ENCODE measurements at places on chromosomes 4 and X. TPM values are rescaled to one million over a fixed set of nuclear protein-coding genes. Genes with fewer than 3 reads are reported as not detected.

Gene NWD2
- total RNA-seq = not detected

GRCh38 chr4:109067508-109068235 is 234.8 kb downstream of the COL25A1 start:
- DNase-seq = no peak
- H3K27me3 ChIP-seq = no peaks in the 10 kb centered on the region
- H3K27ac ChIP-seq = peak overlapping the region; percentile 15
- H3K4me1 ChIP-seq = peaks cover 13% of the 10 kb centered on the region

DNA sequence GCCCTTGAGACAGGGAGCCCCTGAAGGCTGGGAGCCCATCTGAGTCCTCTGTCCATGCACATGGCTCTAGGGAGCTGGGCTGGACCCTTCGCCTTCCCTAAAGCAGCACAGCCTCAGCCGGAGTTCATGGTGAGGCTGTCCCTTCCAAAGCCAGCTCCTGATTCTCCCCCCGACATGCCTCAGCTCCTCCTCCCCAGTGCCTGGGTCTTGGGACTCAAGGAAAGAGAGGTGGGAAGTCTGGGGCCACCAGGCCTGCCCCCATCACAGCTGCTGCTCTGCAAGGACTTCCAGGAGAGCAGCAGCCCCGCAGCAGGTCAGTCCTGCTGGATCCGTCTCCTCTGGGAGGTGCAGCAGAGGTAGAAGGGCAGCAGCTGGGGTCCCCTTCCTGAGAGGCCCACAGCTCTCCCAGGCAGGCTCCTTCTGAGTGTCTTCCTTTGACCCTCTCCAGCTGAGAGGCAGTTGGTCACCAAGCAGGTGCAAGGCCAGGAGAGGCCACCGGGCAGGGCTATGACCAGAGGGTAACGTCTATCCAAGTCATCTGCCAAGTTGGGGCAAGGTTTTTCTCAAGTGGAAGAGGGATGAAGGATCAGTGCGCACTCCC is 90.5 kb downstream of the ADRA2C start:
- H3K4me3 ChIP-seq = no peak overlapping the region
- H3K27me3 ChIP-seq = peaks cover 23% of the 10 kb centered on the region
- no peak overlapping the region for H3K27ac ChIP-seq
- H3K36me3 ChIP-seq = no peaks in the 10 kb centered on the region

DNA sequence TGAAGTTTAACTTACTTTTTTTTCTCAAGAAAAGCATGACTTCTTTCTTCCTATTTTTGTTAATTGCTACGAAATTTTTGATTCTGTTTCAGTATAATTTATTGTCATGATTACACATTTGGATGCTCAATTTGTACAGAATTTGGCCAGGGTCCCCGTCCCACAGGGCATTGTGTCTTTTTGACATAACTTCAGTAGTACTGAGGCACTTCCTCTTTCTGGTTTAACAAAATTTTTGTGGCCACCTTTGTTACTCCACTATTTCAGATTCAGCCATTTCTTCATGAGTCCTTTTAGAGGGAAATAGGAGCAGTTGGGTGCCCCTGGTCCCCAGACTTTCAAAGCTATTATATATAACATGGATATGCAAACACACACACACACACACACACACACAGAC is 1248.7 kb downstream of the PCDH7 start:
- H3K36me3 ChIP-seq = no peaks in the 10 kb centered on the region
- no peaks in the 10 kb centered on the region for H3K4me1 ChIP-seq
- DNase-seq = no peak
- no peaks in the 10 kb centered on the region for H3K27me3 ChIP-seq

DNA sequence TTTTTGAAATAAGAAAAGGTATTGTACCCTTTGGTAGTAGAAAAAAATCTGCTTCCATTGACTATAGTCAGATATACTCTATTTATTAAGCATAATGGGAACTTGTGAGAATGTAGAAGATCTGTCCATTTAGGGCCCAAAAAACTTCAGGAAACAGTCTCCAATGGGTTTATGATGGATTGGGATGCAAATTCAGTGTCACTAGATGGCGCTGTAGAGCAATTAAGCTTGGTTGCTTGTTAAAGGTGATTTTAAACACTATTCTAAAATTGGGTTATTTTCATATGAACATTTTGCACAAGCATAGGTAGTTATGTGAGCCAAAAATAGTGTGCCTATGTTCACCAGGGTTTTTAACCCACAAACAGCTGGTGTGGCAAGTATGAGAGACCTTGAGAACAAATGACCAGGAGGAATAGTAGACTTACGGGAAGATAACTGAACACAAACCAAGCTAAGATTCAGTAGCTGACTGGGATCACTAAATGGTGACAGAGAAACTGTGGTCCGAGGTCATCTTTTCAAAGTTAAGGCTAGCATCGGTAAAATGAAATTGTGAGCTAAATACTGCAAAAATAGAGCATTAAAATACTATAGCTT is 80.3 kb upstream of the LSM6 start:
- no peak overlapping the region for H3K4me3 ChIP-seq
- H3K36me3 ChIP-seq = no peaks in the 10 kb centered on the region
- H3K27me3 ChIP-seq = no peaks in the 10 kb centered on the region
- no peak overlapping the region for H3K27ac ChIP-seq
- H3K4me1 ChIP-seq = no peaks in the 10 kb centered on the region
- DNase-seq = no peak

DNA sequence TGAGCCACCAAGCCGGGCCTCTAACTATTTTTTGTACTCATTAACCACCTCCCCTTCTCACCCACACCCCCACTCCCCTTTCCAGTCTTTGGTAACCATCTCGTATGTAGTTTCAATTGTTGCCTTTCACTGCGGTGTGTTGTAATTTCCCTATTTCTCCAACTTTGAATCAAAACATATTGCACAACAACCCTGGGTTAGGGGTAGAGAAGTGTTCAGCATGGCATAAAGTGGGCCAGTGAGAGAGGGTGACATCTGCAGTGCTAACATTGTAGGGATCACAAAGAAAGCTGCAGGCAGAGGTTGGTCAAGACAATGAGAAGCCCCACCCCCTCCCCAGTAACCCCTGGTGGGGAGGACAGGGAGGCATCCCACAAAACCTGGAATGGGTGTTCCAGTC is 92.7 kb downstream of the SPATA18 start:
- DNase-seq = no peak
- no peaks in the 10 kb centered on the region for H3K4me1 ChIP-seq
- no peaks in the 10 kb centered on the region for H3K36me3 ChIP-seq
- H3K27ac ChIP-seq = no peak overlapping the region

DNA sequence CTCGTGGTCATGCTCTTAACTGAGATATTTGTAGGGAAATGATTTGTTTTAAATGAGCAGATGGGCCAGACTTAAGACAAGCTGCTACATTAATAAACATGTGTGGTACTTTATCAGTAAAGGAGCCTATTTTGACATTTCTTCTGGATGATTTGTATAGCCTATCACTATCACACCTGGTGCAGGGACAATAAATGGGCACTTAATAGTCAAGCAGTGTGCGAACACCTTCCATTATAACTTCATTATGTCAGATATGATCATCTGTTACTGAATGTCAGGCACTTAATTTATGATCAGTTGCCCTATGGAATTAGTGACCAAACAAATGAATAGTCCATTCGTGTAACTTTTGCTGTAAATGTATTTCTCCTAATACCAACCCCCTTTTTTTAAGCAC is 628.8 kb downstream of the ADGRL3 start:
- no peaks in the 10 kb centered on the region for H3K36me3 ChIP-seq
- no peak overlapping the region for H3K4me3 ChIP-seq
- H3K4me1 ChIP-seq = no peaks in the 10 kb centered on the region
- H3K27me3 ChIP-seq = no peaks in the 10 kb centered on the region

Gene PAGE2B
- not detected for total RNA-seq

GRCh38 chr4:149055624-149056023 is 613.4 kb upstream of the NR3C2 start:
- H3K4me1 ChIP-seq = no peaks in the 10 kb centered on the region
- H3K27me3 ChIP-seq = no peaks in the 10 kb centered on the region
- no peak overlapping the region for H3K27ac ChIP-seq
- no peak overlapping the region for H3K4me3 ChIP-seq
- DNase-seq = no peak
- H3K36me3 ChIP-seq = no peaks in the 10 kb centered on the region

DNA sequence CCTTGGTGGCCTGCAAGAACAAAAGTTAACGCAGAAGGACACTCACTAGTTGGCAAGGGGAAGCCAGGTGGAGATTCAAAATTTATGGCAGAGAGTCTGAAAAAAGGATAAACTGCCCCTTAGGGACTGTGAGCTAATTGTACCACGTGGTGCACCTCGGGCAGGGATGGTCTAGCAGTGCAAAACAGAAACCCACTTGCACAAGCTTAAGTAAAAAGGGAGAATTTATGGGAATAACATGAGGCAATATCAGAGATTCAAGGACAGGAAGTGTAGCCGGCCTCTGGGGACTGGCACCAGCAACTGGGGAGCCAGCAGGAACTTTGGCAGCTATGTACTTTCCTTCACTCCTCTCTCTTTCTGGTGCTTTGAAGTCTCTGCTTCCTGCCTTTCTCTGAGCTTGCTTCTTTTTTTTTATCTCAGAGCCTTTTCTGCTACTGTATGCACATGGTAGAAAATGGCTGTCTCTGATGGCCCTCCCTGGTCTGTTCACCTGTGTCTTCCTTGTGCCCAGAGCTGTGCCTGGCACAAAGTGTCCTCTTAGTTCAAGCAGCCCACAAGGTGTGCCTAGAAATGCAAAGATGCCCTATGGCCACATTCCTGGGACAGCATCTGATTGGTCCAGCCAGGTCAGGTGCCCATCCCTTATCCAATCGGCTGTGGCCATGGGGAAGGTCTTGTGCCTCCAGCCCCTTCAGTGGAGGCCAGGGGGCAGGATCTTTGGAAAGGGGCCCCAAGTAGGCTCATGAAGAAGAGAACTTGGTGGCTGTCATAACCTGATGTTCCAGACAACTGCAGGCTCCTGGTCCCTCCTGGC is 114.8 kb upstream of the ATP6AP2 start:
- H3K27ac ChIP-seq = no peak overlapping the region
- no peak overlapping the region for H3K4me3 ChIP-seq
- H3K36me3 ChIP-seq = no peaks in the 10 kb centered on the region
- no peaks in the 10 kb centered on the region for H3K4me1 ChIP-seq

GRCh38 chr4:26062215-26062614 is 148.2 kb downstream of the SMIM20 start:
- H3K4me3 ChIP-seq = no peak overlapping the region
- no peak for DNase-seq
- H3K27me3 ChIP-seq = no peaks in the 10 kb centered on the region
- H3K36me3 ChIP-seq = no peaks in the 10 kb centered on the region

GRCh38 chrX:150958177-150958576 is 25.0 kb upstream of the HMGB3 start:
- H3K4me3 ChIP-seq = no peak overlapping the region
- DNase-seq = no peak
- H3K4me1 ChIP-seq = no peaks in the 10 kb centered on the region
- H3K27me3 ChIP-seq = no peaks in the 10 kb centered on the region
- no peaks in the 10 kb centered on the region for H3K36me3 ChIP-seq

DNA sequence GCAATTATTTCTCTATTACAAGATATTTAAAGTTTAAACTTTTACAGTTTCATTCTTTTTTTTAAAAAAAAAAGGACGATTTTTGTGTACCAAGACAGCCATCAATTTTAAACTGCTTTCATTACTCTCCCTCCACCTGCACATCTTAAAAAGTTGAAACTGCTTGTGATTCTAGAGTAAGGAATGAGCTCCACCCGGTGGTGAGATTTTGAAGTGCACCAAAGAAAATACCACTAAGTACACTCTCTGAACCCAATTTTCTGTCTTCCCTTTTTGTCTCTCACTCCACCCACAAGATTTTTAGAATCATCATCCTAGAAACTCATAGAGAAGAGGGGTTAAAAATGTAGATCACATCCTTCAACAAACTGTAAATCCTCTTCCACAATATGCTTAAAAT is 91.3 kb upstream of the WDR44 start:
- H3K36me3 ChIP-seq = no peaks in the 10 kb centered on the region
- no peak overlapping the region for H3K27ac ChIP-seq
- H3K27me3 ChIP-seq = peaks cover 2% of the 10 kb centered on the region
- H3K4me3 ChIP-seq = no peak overlapping the region
- no peaks in the 10 kb centered on the region for H3K4me1 ChIP-seq

GRCh38 chr4:15375667-15376066 is 52.2 kb upstream of the C1QTNF7 start:
- H3K4me3 ChIP-seq = no peak overlapping the region
- DNase-seq = no peak
- H3K27me3 ChIP-seq = peaks cover 4% of the 10 kb centered on the region
- H3K4me1 ChIP-seq = no peaks in the 10 kb centered on the region
- H3K27ac ChIP-seq = no peak overlapping the region

Gene SPANXC
- not detected for total RNA-seq

Gene GYPA
- total RNA-seq = not detected

Gene KLHL4
- 1.2 TPM for total RNA-seq

Gene PHKA1
- 4.7 TPM for total RNA-seq

GRCh38 chrX:44155126-44155525 is 181.9 kb upstream of the NDP start:
- no peaks in the 10 kb centered on the region for H3K4me1 ChIP-seq
- DNase-seq = no peak
- no peak overlapping the region for H3K27ac ChIP-seq
- H3K27me3 ChIP-seq = no peaks in the 10 kb centered on the region
- H3K36me3 ChIP-seq = no peaks in the 10 kb centered on the region

- H3K4me1 ChIP-seq = peaks cover 10% of the 10 kb centered on the region
- H3K27ac ChIP-seq = no peak overlapping the region
- H3K4me3 ChIP-seq = no peak overlapping the region
- H3K27me3 ChIP-seq = no peaks in the 10 kb centered on the region
Observed at GRCh38 chr4:39480902-39481695, 22.2 kb downstream of the LIAS start.

DNA sequence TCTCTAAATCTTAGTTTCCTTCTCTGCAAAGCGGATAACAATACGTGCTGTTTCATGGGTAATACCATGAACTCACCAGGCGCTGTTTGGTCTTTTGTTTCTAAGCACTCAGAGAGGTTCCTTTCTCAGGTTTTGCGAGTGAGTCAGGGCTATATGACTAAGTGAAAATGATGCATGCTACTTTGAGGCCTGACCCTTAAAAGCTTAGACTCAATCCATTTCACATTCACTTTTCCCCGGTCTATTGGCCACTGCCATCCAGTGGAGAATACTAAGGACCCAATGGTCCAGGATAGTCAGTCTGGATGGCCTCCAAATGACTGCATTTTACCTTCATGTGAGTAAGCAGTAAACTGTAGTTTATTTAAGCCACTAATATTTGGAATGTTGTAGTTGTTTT is 400.8 kb upstream of the SLIT2 start:
- no peak overlapping the region for H3K4me3 ChIP-seq
- no peaks in the 10 kb centered on the region for H3K27me3 ChIP-seq
- peak overlapping the region; percentile 57 for H3K27ac ChIP-seq
- DNase-seq = peak; percentile 62
- H3K4me1 ChIP-seq = peaks cover 9% of the 10 kb centered on the region
- no peaks in the 10 kb centered on the region for H3K36me3 ChIP-seq

GRCh38 chr4:3720466-3720865 is 45.7 kb upstream of the ADRA2C start:
- no peak overlapping the region for H3K27ac ChIP-seq
- no peak overlapping the region for H3K4me3 ChIP-seq

Gene ATP1B4
- total RNA-seq = not detected

- H3K4me1 ChIP-seq = peaks cover 20% of the 10 kb centered on the region
- peak overlapping the region; percentile 45 for H3K27ac ChIP-seq
- no peaks in the 10 kb centered on the region for H3K36me3 ChIP-seq
- H3K4me3 ChIP-seq = peak overlapping the region; percentile 37
Observed at GRCh38 chr4:159227984-159228383, 125.1 kb downstream of the RAPGEF2 start.

Data from osteoblast (primary cell).